ENCODE measurements at places on chromosomes 7 and 10.

- no peak for DNase-seq
Observed at GRCh38 chr10:6201516-6201975, 1.2 kb upstream of the PFKFB3 start.

DNA sequence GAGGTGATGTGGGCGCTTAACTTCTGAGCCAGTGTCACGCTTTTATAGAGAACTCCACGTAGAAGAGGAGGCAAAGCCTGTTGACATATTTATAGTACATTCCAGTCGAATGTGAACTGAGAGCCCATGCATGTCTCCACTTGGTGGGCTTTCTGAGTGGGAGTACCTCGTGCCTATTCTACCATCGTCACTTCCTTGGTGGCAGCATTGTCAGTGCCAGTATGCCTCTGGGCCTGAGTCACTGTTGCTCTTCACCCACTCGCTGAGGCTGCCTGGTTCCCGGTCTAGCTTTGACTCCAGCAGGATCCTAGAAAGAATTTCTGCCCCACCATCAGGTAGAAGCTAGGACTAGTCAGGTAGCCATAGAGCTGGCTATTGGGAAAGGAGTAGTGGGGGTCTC is 30.0 kb upstream of the CDH23 start:
- DNase-seq = no peak

DNA sequence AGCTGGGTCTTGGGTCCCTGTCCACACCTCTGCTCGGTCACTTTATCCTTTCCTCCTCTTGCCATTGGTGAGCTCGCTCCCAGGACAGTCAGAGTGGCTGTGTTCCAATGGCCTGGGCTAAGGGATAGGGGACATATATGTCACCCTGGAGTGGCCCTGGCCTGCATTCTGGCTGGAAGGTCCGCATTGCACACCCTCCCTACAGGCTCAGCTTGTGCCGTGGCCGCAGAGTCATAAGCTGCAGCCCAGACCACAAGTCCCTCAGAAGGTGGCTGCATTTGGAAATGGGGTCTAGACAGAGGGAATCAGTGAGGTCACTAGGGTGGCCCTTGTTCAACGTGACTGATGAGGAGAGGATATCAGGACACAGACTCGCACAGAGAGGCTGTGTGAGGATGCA is 363.8 kb upstream of the SHH start:
- no peak for DNase-seq

DNA sequence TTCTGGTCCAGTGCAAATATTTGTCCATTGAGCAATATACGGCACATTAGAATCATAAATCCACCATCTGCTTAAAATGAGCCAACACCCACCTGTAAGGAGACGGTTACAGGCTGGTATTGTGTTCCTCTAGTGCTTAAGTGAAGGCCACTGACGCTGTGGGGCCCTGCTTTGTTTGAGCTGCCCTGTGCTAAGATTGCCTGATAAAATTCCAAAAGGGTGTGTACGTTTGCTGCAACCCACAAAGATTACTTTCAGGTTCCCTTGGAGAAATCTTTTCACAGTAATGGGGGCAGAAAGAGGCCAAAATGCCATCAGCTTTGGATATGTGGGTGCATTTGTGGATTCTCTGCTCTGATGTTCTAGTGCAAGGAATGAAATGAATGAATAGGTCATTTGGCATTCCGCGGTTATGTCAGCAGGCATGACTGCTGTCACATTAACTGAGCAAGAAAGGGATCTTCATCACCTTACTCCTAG is 34.4 kb downstream of the AGR3 start:
- no peak for DNase-seq

GRCh38 chr7:99393355-99394187 is 14.8 kb downstream of the PDAP1 start:
- DNase-seq = no peak

Data from left renal pelvis (tissue), 4 donors.